ENCODE measurements at places on chromosomes 3 and 15.

DNA sequence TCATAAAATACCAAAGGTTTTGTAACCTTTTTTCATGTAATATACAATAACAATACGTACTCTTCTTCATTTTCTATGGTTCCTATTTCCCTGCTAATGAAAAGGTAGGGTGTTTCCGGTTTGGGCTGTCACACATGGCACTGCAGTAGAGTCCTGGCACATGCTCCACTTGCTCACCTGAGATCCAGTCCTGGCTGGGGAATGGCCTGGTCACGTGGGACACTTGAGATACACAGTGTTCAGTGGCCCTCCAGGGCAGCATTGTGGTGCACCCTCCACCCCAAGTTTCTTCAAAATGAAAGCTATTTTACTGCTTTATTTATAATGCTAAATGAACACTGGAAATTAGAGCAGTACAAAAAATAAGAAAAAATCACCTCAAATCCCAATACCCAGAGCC is 23.2 kb downstream of the MRPS25 start:
- DNase-seq, result no peak

DNA sequence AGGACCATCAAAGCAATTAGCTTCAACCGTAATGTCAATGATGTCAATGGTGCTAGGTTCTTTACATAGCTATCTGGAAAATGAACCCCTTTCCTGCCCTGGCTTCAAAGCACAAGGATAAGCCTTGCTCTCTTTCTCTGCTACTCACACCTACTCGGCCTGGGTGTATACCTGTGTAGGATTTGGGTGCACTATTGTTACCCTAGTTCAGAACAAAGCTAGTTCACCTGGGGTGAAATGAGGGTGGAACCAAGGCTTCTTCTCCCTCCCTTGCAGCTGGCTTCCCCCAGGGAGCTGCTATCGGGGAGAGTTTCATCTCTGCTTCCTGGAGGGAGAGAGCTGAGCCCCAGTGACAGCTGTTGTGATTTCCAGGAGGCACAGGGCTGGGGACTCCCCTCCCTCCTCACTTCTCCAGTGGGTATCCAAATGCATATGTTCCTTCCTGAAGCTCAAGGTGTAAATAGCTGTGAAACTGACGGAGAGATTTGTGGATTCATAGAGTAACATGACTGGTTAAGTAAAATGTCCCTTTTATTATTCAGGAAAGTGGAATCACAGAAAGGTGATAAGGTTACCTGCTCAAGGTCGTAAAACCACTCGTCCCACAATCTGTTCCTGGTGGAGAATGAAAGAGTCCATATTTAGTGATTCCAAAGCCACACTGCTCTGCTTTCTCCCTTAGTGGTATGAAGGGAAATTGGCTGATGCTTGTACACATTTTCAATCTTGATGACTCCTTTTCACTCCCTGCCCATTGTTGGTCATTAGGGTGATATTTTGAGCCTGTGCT is 11.8 kb upstream of the C3orf70 start:
- DNase-seq, result no peak

DNA sequence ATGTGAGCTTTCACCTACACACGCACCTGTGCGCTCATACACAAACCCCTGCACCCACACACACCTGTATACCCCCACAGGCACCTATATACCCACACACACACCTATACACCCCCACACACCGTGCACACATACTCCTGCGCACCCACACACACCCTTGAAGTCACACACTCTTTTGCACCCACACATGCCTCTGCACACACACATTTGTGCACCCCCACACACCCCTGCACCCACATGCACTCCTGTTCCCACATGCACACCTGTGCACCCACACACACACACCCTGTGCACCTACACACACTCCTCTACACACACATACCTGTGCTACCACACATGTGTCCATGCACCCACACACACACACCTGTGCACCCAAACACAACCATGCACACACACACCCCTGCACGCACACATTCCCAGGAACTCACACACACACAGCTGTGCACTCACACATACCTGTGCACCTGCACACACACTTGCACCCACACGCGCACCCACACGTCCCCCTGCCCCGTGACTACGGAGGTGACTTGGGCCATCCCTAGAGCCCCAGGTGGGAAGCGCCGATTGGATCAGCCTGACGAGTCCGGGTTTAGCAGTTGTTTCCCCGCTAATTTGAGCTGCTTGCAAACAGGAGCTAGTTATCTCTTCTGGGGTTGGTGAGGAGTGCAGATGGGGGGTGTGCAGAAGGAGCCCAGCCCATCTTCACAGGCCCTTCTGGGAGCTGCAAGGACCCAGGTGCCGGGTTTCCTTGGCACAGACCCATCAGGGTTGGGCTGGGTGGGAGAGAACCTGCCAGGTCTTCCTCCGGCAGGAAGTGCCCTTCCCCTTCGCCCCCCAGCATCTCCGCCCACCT is 97.8 kb downstream of the CHSY1 start:
- no peak for DNase-seq

DNA sequence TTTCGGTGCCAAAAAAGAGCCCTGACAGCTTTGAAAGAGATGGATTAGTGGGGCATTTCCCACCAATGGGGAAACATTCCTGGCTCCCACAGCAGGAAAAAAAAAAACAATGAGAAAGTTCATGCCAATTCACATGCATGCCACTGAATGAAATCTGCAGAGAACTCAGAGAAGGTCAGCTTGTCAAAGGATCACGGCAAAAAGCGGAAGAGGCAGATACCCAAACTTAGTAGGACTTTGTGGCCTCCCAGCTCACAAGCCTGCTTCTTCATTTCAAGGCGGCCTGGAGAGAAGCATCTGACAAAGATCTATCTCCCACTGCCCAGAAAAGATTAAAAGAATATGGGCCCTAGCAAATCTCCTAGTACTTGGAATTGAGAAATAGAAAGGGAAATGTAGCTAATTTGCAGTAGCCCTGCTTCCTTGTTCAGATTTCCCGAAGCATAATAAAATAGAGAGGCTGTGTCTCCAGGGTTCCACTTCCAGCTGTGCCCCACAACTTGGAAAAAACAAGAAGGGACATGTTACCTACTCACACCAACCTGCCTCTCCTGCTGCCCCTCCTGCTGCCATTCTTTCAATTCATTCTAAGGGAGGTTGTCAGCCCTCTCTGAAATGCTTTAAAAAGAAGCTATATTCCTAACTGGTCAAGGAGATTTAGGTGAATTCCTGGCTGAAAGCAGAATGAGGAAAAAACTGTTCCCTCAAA is 170.4 kb downstream of the FHIT start:
- DNase-seq, result no peak

DNA sequence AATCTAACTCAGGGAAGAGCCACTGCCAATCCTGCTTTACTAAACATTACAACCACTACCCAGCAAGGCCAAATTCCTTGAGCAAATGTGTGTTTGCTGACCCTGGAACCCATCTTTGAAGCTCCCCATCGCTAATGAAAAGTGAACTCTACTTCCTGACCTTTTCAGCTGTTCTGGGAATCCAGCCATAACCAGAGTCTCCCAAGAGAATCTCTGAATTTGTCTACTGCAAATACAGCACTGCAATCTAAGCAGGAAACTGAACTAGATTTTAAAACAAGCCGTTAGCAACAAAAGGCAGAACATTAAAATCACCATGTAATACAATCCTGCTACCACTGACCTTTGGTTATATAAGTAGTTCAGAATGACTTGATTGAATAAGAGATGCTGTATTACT is 309.2 kb downstream of the MAGI1 start:
- DNase-seq, result peak; percentile 79

DNA sequence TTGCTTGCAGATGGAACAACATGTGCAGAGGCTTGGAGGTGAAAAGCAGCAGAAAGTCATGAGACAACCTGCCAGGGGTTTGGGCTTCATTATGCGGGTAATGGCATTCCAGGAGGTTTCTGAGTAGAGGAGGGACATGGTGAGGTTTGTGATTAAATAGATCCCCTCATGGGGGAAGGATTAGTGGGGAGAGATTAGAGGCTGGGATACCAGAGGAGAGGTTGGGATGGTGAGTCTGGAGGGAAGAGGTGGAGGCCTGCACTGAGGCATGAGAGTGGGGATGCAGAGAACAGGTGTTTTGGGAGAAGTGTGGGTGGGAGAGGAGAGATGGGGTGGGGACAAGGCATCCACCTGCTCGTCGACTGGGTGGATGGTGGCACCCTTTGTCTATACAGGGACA is 6.8 kb upstream of the IQSEC1 start:
- no peak for DNase-seq

DNA sequence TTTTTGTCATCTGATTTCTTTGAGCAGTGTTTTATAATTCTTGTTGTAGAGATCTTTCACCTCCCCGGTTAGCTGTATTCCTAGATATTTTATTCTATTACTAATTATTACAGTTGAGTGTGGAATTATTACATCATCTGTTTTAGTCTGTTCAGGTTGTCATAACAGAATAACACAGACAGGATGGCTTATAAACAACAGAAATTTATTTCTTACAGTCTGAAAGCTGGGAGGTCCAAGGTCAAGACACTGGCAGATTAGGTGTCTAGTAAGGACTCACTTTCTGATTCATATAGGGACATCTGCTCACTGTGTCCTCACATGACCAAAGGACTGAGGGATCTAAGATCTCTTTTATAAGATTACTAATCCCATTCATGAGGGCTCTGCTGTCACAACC is 121.3 kb upstream of the THBS1 start:
- DNase-seq, result no peak
